Fibroblast of skin of right quadriceps (primary cell): ENCODE measurements at places on chromosomes 3 and 15.

- no peak for DNase-seq
These were observed 109.8 kb downstream of the CACNA1D start for GRCh38 chr3:53604232-53604631.

GRCh38 chr3:96428097-96428496 lies 386.3 kb upstream of the EPHA6 start:
- DNase-seq: no peak

GRCh38 chr3:127328421-127328820 lies 40.6 kb upstream of the PRR20G start:
- no peak for DNase-seq

GRCh38 chr3:156558389-156558788 lies 3.5 kb upstream of the SSR3 start:
- DNase-seq: no peak

DNA sequence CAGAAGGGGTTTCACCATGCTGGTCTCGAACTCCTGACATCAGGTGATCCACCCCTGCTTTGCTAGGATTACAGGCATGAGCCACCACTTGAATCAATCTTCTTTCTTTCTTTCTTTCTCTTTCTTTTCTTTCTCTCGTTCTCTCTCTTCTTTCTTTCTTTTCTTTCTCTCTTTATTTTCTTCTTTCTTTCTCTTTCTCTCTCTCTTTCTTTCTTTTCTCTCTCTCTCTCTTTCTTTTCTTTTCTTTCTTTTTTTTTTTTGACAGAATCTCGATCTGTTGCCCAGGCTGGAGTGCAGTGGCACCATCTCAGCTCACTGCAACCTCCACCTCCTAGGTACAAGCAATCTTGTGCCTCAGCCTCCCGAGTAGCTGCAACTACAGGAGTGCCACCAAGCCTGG lies 37.9 kb upstream of the PIK3CB start:
- no peak for DNase-seq

DNA sequence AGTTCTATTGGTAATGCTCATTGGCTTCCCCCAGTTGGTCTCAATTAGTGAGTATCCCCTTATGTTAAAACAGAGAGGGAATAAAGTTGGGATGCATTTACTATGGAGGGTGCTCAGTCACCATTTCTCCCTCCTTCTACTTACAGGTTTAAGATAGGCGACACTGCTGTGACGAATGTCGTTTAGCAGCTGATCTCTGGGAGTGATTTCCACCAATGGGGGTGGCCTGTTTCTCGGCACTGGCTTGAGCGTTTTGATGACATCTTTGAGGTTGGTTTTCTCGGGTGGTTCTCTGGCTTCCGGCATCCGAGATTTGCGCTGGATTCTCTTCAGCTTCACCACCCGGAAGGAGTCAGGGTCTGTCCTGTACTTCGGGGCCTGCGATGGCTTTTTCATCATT lies 3.8 kb downstream of the LMOD3 start:
- no peak for DNase-seq

DNA sequence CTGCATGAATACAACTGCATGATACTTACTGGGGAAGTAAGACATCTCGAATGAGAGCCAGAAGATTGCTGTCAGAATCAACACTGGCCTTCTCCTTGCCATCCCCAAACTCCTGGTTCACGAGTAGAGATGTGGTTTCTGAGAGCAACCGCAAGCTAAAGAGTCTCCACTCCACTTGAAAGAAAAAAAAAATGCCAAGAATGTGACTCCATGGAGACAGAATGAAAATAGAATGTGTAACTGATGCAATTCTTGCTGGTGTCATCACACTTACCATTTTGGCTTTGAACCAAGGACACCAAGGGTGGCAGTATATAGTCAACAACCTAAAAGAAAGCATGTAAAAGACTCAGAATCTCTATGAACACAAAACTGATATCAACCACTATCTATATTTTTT lies 280.4 kb downstream of the ULK4 start:
- DNase-seq: peak; percentile 99

DNA sequence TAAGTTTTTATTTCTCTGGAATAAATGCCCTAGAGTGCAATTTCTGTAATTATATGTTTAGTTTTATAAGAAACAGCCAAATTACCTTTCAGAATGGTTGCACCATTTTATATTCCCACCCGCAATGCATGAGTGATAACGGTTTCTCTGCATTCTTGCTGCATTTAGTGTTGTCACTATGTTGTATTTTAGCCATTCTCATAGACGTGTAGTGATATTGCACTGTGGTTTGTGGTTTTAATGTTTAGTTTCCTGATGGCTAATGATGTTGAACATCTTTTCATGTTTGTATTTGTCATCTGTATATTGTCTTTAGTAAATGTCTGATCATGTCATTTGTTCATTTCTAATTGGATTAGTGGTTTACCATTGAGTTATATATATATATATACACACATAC lies 73.0 kb upstream of the GOLIM4 start:
- DNase-seq: no peak

GRCh38 chr3:120048355-120049041 lies 45.7 kb downstream of the GSK3B start:
- no peak for DNase-seq

- DNase-seq: peak; percentile 69
These were observed 94.9 kb downstream of the MEX3B start for GRCh38 chr15:81950841-81951414.

DNA sequence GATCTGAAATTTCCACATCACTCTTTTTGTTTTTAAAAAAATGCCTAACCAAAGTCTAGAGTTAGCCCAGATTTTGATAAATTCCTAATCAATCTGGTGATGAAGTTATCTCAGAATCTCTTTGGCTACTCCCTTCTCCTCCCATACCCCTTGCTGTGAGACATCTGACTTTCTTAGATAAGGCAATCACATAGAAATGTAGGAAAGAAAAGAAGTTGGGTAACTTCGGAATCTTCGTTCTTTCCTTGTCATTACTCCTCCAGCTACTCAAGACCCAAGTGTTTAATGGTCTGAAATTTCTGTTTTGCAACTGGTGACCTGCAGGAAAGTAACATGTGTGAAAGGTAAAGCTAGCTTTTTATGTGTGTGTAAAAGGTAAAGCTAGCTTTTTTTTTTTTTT lies 37.8 kb downstream of the MYL3 start:
- no peak for DNase-seq

DNA sequence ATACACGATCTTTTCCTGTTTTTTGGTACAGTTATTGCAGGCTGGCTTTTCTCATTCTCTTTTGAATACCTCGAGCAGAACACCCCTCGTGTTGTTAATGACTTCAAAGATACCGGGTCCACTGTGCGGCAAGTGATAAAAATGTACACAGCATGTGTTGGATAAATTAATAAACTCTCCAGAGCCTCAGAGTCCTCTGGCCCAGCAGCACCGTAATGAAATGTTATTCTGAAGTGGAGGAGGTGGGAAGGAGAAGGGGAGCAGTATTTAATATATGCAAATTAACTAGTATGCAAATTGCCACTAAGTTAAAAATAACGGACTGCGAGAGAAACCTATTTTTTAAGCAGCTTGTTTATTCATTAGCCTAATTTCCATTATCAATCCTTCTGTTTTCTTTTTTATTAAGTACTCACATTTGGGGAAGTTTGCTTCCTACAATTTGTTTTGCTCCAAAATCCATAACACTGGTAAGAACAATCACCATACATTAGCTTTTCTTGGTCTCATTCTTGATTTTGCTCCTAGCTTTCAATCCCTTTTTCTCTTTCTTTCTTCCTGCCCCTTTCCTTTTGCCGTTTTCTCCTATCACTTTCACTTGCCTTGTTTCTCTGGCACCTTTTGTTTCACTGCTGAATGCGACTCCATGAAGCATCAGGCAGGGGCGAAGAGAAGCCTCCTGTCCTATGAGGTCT lies 462.3 kb upstream of the PPP2R3A start:
- no peak for DNase-seq

DNA sequence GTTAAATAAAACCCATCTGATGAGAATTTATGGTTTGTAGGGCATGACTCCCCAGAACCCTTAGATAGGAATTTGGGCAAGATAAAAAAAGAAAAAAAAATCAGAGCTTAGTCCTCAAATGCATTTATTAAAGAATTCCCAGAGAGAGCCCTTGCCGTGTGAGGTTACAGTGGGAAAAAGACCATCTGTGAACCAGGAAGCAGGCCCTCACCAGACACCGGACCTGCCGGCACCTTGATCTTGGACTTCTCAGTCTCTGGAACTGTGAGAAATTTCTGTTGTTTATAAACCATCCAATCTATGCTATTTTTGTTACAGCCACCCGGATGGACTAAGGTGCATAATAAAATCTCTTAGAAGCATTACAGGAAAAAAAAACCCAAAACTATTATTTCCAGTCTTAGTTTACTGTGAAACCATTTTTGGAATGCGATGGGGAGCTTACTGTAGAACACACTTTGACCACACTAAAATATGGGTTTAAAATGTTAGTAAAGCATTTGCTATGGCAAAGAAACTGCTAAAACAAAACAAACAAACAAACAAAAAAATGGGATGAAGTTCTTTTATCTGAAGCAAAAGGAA lies 72.2 kb downstream of the LEKR1 start:
- no peak for DNase-seq

- DNase-seq: no peak
These were observed 123.4 kb downstream of the SSR3 start for GRCh38 chr3:156431334-156432124.

- peak; percentile 23 for DNase-seq
These were observed 574 bp downstream of the CHST2 start for GRCh38 chr3:143119974-143120715.
